ENCODE measurements at places on chromosomes 3 and 15. TPM values are rescaled to one million over a fixed set of nuclear protein-coding genes. Genes with fewer than 3 reads are reported as not detected.

- no peak for DNase-seq
Measured at GRCh38 chr3:117589454-117589853, 879.9 kb downstream of the TUSC7 start.

DNA sequence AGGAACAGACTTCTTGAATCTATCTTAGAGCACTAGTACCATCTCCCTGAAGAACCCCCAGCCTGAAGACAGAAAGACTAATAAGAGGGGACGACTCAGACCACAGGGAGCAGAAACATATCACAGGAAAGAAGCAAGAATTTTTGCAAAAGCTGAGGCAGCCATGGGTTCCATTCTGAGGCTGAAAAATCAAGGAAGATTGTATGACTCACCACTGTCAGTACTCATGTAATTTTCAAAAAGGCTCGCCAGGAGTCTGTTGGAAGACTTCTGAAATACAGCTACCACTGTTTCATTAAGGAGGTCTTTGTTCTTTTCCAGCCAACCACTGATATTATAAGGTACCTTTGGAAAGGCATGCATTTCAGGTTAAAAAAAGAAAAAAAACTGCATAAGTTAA, 47.5 kb downstream of the MYH15 start:
- no peak for DNase-seq

- DNase-seq: no peak
Measured at GRCh38 chr3:38094999-38095398, 41.9 kb downstream of the ACAA1 start.

- DNase-seq: no peak
Measured at GRCh38 chr3:152019508-152019907, 146.1 kb downstream of the SUCNR1 start.

- DNase-seq: no peak
Measured at GRCh38 chr3:128550471-128551126, 57.6 kb upstream of the GATA2 start.

DNA sequence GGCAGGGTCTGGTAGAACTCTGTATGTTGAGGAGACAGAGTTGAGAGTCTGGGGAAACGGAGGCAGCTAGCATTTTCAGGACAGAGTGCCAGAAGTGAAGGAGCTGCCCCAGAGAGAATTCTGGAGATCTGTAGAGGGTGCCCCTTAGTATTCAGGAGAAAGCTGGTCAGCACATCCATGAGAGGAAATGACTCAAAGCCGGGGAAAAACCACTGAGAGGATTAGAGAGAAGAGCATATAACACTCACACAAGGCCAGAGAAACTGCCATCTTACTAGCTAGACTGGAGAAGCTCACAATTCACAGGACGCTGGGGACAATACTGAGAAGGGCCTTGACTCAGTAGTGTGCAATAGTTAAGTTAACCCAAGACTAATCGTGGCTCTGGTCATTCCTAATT, 75.7 kb upstream of the DPPA4 start:
- no peak for DNase-seq

- no peak for DNase-seq
Measured at GRCh38 chr15:29734917-29735572, 87.2 kb downstream of the TJP1 start.

- no peak for DNase-seq
Measured at GRCh38 chr3:43334976-43335375, 48.6 kb downstream of the SNRK start.

DNA sequence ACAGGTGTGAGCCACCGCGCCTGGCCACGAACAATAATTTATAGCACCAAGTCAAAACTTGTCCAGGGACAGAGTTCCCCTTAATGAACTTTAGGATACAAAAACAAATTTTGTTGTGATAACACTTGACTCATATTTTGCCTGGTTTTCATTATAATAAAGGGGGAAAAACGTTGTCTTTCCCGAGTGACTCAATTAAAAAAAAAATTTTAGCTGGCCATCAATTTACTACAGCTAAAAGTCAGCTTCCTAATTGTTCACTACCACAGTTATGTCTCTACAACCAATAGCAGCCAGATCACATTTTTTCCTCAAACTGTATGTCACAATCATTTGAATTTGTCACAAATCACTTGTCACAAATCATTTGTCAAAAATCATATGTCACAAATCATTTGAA, 116.0 kb downstream of the P3H2 start:
- DNase-seq: no peak

DNA sequence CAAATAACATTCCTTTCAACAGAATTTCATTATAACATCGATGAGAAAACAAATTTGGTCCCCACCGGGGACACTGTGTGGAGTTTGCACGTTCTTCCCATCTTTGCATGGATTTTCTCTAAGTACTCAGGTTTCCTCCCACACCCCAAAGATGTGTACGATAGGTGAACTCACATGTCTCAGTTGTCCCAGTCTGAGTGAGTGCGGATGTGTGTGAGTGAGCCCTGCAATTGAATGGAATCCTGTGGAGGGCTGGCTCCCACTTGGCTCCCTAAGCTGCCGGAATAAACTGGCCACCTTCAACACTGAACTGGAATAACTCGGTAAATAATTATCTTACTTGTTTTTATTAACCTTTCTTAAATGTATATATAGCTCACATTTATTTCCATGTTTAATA, 77.0 kb downstream of the TRANK1 start:
- no peak for DNase-seq

GRCh38 chr3:141070727-141071357, 19.7 kb downstream of the SPSB4 start:
- DNase-seq: no peak

DNA sequence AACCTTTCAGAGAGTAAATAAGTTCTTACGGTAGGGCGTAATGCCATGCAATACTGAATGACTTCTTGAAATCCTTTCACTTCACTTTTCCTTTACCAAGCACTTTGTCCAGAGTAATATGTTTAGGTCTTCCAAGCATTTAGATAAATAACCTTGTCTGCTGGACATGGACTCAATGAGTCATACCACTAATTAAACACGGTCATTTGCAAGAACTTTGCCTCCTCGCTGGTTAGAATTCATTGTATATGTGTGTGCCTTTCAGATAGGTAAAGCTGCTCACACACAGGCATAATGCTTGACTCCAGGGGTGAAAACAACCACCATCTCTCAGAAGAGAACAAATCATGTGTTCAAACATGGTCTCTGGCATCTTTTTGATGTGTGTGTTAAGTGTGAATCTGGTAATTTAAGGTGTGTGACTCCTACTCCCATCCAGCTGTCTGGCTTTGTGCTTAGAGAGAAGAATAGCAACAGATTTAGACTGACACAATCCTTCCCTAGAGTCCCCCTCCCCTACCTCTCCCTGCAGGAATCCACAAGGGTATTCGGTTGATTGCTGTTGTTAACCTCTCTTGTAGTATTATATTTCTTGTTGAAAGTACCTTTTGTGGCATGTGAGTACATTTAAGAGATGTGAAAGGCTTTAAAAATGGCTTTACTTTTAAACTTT, 419.0 kb downstream of the CNTN4 start:
- no peak for DNase-seq

DNA sequence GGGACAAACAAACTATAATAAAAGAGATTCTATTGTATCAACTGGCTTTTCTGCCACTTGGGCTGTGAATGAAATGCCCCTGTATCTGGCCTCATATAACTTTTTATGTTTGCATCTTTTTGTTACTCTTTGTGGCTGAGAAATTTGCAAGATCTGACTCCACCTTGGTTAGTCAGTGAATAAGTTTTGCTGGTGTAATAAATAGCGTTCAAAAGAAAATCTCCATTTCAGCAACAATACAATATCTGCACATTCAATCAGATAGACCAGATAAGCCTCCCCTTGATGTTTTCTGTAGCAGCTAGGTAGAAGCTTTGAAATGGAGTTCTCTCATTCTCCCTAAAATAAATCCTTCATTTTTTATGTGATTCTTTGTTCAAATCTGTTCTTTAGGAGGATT, 12.0 kb downstream of the TRAT1 start:
- DNase-seq: no peak

DNA sequence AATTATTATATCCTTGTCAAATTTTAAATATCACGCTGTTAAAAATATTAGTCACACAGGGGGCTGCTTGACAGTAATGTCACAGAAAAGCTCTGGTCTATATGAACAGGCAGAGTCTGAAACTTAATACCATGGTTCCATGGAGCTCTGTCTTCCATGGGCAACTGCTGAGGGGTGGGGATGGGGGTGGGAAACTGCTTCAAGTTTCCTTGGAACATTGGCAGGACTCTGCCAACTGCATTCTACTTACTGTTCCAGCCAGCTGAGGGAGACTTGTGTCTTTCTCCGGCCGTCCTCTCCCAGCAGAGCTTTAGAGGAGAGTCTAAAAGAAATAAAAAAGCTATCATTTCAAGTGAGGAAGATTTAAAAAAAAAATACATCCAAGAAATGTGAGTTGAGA, 348.7 kb downstream of the ZIC1 start:
- no peak for DNase-seq

GRCh38 chr15:45417303-45417950, 39.1 kb upstream of the GATM start:
- DNase-seq: no peak

DNA sequence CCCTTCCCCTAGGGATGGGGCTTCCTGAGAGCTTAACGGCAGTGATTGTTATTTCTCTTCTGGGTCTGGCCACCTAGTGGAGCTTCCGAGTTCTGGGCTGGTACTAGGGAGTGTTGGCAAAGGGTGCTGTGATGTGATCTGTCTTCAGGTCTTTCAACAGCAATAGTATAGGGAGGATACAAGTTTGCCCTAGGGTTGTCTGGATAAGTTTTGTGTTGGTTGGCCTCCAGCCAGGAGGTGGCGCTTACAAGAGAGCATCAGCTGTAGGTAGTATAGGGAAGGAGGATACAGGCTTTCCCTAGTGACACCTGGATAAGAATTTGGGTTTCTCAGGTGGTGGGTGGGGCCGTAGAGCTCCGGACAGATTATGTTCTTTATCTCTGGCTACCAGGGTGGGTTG, 19.2 kb upstream of the CPOX start:
- DNase-seq: no peak

DNA sequence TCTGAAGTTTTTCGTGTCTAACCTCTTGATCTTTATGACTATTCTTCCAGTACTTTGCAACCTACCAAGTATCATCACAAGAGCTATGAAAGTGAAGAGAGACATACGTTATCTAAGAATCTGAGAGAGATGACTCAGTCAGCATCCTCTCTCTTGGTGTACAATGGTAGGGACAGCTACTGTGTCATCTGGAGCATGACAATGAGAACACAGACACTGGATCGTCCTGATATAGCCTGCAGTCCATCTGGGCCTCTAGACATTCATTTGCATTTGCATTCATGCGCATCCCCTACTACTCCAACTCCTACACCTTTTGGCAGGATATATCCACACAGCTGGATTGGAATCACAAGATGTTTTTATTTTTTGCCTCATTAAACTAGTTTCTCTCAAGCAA, 115.2 kb downstream of the PEX5L start:
- DNase-seq: no peak

AHSG gene
- not detected for total RNA-seq

UROC1 gene
- total RNA-seq: not detected

TIGIT gene
- total RNA-seq: 22.1 TPM

SAMD7 gene
- not detected for total RNA-seq

CIP2A gene
- total RNA-seq: 58.5 TPM

IL17RE gene
- total RNA-seq: 1.8 TPM

SERP1 gene
- 83.4 TPM for total RNA-seq

CYP19A1 gene
- total RNA-seq: not detected

ECE2 gene
- not detected for total RNA-seq

SLC28A2 gene
- total RNA-seq: not detected

CFAP44 gene
- 4.5 TPM for total RNA-seq

GOLGA8Q gene
- total RNA-seq: 6.1 TPM

INSYN1 gene
- not detected for total RNA-seq
